ENCODE measurements at places on chromosomes 11 and 22.

DNA sequence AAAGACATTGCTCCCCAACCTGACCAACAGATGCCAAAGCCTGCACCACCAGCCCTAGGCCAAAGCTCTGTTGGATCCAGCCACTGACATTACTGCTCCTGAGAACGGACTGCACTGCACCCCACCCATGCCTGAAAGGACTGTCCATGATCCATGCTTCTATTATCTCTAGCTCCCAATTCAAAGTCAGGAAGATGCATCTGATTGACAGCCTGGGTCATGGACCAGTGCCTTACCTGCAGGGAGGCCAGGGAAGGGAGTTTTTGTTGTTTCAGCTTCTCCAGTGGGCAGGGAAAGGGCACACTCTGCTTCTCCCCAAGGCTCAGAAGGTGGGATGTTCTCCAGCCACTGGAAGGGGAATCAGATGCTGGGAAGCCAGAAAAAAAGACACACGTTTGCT is 4.8 kb upstream of the PRDM11 start:
- no peak overlapping the region for H3K4me3 ChIP-seq
- H3K27ac ChIP-seq, result no peak overlapping the region

DNA sequence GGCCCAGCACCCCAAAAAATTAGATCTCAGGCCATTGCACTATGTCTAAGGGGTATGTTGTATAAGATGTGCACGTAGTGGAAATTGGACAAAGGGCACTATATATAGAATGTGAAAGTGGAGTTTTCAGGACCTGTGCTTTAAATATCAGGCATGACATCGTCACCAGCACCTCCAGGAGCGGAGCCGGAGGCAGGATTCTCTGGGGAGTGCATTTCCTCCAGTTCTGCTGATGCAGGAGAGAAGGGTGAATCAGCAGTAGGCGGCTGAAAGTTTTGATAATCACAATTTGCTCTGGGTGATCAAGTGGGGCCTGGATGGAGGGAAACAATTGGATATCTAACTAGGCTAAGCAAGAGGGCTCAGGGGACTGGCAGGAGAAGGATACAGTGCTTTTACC is 69.1 kb upstream of the NTM start:
- H3K36me3 ChIP-seq, result no peaks in the 10 kb centered on the region
- peaks cover 4% of the 10 kb centered on the region for H3K4me1 ChIP-seq

- no peak overlapping the region for H3K27ac ChIP-seq
- H3K36me3 ChIP-seq, result peaks cover 23% of the 10 kb centered on the region
- no peak overlapping the region for H3K4me3 ChIP-seq
- H3K4me1 ChIP-seq, result no peaks in the 10 kb centered on the region
- H3K27me3 ChIP-seq, result no peaks in the 10 kb centered on the region
Measured at GRCh38 chr22:32389685-32390084, 22.4 kb downstream of the RTCB start.

DNA sequence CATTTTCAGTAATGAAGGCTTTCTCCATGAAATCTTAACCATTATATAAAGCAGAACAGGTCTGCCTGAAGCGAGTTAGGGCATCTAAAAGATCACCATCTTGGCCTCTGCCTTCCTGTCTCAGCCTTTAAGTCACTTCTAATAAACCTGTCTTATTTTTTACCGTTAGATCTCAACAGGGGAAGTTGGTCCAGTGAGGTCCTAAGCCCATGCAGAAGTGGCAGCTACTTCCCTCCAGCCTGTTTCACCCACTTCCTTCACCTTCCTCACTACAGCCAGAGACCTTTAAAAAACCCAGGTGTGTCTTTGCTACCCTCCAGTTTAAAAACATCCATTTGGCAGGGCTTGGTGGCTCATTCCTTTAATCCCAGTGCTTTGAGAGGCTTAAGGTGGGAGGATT is 14.1 kb upstream of the LIPT2 start:
- H3K27me3 ChIP-seq, result no peaks in the 10 kb centered on the region
- DNase-seq, result no peak
- H3K27ac ChIP-seq, result no peak overlapping the region

GRCh38 chr22:27046086-27046485 is 388.7 kb downstream of the MIAT start:
- no peaks in the 10 kb centered on the region for H3K36me3 ChIP-seq
- no peaks in the 10 kb centered on the region for H3K4me1 ChIP-seq
- no peaks in the 10 kb centered on the region for H3K27me3 ChIP-seq
- no peak for DNase-seq
- H3K4me3 ChIP-seq, result no peak overlapping the region
- H3K27ac ChIP-seq, result no peak overlapping the region

DNA sequence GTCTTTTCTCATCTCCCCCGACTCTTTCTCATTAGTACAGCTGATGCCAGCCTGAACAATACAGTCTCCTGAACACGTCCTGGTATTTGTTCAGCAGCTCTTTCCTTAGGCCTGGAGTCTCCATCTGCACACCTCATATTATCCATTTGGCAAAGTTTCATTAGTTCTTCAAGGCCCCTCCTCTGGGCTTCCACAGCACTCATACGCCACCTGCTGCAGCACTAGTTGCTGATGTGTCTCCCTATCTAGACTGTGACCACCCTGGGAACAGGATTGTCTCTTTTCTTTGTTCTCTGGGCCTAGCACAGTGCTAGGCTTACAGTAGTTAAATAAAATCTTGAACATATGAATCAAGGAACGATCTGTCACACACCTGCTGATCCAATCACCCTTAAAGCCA is 17.2 kb downstream of the DCHS1 start:
- DNase-seq, result no peak
- H3K4me1 ChIP-seq, result peaks cover 10% of the 10 kb centered on the region
- H3K27me3 ChIP-seq, result no peaks in the 10 kb centered on the region

DNA sequence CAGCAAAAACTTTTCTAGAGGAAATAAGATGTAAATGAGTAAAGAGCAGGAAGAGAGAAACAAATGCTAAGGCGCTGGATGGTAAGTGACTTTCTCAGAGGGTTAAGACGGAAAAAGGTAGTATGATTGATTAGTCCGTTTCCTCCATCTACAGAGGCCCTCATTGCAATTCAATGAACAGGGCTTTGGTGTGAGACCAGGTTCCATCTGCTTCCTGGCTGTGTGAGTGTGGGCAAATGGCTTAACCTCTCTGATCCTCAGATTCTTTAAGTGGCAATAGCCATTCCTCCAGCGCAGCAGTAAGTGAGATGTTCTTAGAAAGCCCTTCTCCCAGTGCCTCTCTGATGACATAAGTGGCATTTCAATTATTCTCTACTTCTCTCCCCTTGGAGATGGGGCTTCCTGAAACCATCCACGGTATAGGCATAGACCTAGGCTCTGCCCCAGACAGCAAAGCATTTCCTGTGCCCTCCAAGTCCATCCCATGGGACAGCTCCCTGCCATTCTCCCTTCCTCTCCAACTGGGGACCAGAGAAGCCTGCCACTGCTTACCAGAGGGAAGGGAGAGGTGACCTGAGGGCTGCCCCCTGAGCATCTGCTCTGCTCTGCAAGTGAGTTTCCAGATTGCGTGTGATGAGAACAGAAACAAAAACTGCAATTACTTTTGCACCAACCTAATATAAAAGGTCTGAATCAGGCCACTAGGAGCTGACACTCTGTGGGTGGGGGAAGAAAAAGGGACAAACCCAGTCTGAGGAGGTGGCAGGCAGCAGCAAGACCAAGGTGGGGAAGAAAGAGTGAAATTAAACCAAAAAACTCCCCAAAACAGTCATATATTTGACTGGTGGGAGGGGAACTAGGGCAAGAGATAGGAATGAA is 12.7 kb upstream of the CD44 start:
- no peak overlapping the region for H3K27ac ChIP-seq
- H3K4me3 ChIP-seq, result no peak overlapping the region
- H3K27me3 ChIP-seq, result no peaks in the 10 kb centered on the region
- no peaks in the 10 kb centered on the region for H3K36me3 ChIP-seq

DNA sequence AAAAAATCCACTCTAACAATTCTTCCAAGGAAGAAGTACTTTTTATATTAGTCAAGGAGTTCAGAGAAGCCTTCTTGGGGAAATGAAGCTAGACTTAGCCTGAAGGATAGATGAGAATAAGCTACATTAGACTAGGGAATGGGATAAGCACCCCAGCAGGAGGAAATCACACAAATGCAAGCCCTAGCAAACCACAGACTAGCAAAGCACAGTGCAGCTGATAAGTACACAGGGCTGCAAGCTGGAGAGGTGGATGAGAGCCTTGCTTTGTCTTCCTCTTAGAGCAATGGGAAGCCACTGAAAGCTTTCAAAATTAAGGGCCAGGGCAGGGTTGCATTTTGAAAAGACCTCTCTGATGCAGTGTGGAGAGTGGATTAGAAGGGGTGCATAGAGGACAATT is 946.2 kb downstream of the LRRC4C start:
- no peak overlapping the region for H3K27ac ChIP-seq
- no peak overlapping the region for H3K4me3 ChIP-seq
- no peak for DNase-seq
- no peaks in the 10 kb centered on the region for H3K36me3 ChIP-seq
- H3K4me1 ChIP-seq, result no peaks in the 10 kb centered on the region
- H3K27me3 ChIP-seq, result no peaks in the 10 kb centered on the region

DNA sequence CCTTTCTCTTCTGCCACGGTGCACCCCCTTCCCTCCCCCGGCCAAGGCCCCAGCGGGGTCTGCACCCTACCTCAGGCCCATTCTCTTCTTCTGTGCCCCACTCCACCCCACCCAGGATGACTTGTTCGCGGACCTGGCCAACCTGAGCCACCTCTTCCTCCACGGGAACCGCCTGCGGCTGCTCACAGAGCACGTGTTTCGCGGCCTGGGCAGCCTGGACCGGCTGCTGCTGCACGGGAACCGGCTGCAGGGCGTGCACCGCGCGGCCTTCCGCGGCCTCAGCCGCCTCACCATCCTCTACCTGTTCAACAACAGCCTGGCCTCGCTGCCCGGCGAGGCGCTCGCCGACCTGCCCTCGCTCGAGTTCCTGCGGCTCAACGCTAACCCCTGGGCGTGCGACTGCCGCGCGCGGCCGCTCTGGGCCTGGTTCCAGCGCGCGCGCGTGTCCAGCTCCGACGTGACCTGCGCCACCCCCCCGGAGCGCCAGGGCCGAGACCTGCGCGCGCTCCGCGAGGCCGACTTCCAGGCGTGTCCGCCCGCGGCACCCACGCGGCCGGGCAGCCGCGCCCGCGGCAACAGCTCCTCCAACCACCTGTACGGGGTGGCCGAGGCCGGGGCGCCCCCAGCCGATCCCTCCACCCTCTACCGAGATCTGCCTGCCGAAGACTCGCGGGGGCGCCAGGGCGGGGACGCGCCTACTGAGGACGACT is 15.9 kb downstream of the RTN4RL2 start:
- H3K27me3 ChIP-seq, result peaks cover 33% of the 10 kb centered on the region
- peak overlapping the region; percentile 33 for H3K4me3 ChIP-seq
- DNase-seq, result no peak
- H3K27ac ChIP-seq, result no peak overlapping the region
- H3K4me1 ChIP-seq, result peaks cover 8% of the 10 kb centered on the region

- peaks cover 16% of the 10 kb centered on the region for H3K4me1 ChIP-seq
- H3K27ac ChIP-seq, result peak overlapping the region; percentile 75
- DNase-seq, result peak; percentile 85
- no peaks in the 10 kb centered on the region for H3K27me3 ChIP-seq
- H3K36me3 ChIP-seq, result peaks cover 3% of the 10 kb centered on the region
Measured at GRCh38 chr11:122808478-122808869, 29.8 kb upstream of the CRTAM start.

- H3K4me1 ChIP-seq, result no peaks in the 10 kb centered on the region
- H3K27me3 ChIP-seq, result no peaks in the 10 kb centered on the region
- H3K36me3 ChIP-seq, result no peaks in the 10 kb centered on the region
- no peak for DNase-seq
- H3K27ac ChIP-seq, result no peak overlapping the region
- H3K4me3 ChIP-seq, result no peak overlapping the region
Measured at GRCh38 chr11:20261526-20261925, 101.3 kb upstream of the DBX1 start.

DNA sequence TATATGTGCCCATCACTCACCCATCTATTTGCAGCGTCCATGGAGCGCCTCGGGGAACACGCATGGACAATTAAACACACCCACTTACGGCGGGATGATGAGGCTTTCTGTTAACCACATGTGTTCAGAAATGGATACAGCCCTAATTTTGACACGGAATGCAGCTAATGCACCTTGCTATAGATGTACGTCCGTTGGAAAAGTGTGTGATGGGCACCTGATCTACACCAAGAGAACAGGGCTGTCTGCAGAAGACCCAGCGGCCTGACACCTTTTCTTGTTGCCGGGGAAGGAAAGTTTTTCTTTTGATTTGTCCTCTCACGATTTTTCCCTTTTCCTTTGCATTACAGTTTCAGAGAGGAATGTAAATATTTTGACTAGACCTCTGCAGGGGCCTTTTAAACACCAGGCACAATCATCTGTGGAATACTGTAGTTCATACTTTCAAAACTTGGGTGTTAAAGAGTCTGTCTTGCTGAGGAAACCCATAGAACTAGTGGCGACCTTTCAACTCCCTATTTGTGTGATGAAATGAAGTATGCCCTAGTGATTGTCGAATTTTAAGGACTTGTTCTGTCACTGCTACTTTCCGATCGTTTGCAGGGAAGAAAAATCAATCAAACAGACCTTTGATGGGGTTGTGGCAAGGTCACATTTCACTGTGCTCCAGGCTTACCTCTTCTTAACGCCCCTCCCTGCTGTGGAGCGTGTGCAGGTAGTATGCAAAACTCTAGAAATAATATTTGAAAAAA is 16.5 kb upstream of the PAX6 start:
- H3K27me3 ChIP-seq, result peaks cover 54% of the 10 kb centered on the region
- H3K4me1 ChIP-seq, result no peaks in the 10 kb centered on the region
- H3K27ac ChIP-seq, result no peak overlapping the region
- H3K4me3 ChIP-seq, result no peak overlapping the region

- peak overlapping the region; percentile 28 for H3K4me3 ChIP-seq
- no peaks in the 10 kb centered on the region for H3K27me3 ChIP-seq
- DNase-seq, result peak; percentile 94
- no peaks in the 10 kb centered on the region for H3K36me3 ChIP-seq
- H3K27ac ChIP-seq, result no peak overlapping the region
- H3K4me1 ChIP-seq, result peaks cover 17% of the 10 kb centered on the region
Measured at GRCh38 chr11:27203077-27203647, 159.9 kb downstream of the CCDC34 start.

DNA sequence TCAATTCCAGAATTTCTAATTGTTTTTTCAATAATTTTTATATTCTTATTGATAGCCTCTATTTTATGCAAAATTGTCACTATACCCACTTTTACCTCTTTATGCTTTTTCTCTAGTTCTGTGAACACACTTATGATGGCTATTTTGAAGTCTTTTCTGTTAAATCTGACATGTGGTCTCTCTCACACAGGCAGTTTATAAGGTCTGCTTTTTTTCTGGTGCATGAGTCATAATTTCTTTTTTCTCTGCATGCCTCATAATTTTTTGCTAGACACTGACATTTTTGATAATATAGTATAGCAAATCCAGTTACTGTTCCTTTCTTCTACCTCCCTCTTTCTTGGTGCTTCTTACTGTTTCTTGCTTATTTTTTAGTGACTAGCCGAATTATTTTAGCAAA is 36.0 kb downstream of the ZBTB44 start:
- H3K36me3 ChIP-seq, result no peaks in the 10 kb centered on the region
- H3K4me3 ChIP-seq, result no peak overlapping the region
- H3K27me3 ChIP-seq, result no peaks in the 10 kb centered on the region
- H3K27ac ChIP-seq, result no peak overlapping the region
- no peak for DNase-seq

DNA sequence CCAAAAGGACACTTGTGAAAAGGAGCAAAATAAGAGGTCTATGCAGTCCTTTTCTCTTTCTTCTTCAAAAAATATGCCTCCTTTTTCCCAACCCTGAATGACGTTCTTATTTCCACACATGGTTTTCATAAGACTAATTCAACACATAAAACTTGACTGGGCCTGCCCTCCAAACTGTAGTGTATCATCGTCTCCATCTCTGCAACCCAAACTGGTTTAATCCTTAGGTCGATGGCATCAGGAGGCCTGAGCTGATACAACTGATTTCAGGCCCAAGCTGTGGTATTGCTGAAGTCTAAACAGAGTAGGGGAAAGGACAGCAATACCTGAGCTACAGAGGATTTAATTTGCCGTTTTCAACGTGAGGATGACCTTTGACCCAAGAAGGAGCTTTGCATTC is 130.0 kb upstream of the MTNR1B start:
- no peak overlapping the region for H3K4me3 ChIP-seq
- DNase-seq, result no peak

All from trophoblast cell (in vitro differentiated cells and primary cell).